ENCODE measurements at places on chromosomes 11 and 22.

- DNase-seq: no peak
These were observed 23.5 kb downstream of the MUC6 start for GRCh38 chr11:1012740-1013630.

GRCh38 chr11:96388891-96389719, 607 bp downstream of the CCDC82 start:
- no peak for DNase-seq

DNA sequence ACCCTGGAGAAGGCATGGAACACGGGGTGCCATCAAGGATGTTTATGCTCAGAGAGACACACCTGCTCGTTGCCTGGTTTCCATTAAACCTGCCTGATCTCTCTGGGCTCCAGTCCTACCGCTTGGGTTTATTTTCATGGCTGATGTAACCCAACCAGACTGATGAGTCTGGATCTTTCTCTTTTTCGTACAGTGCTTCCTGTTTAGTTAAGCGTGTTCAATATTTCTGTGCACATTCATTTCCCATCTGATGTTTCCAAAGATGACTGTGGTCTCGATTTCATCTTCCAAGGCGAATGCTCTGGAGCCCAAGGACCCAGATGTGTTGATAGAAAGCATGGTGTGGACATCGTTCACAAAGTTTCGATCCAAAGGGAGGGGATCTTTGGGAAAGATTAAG, 84.3 kb downstream of the SNX19 start:
- DNase-seq: no peak

GRCh38 chr11:20754933-20755332, 85.5 kb downstream of the NELL1 start:
- no peak for DNase-seq

- no peak for DNase-seq
These were observed 117.6 kb downstream of the PHF21B start for GRCh38 chr22:44892243-44892642.

All from stimulated activated CD4-positive, alpha-beta T cell treated with anti-CD3 and anti-CD28 coated beads, Interleukin-4, amount 100 ng/mL, for 48 hours (primary cell).